NK-92 treated with Interleukin-12 subunit alpha and Interleukin-12 subunit beta, amount 100 ng/mL, for 24 hours (cell line): ENCODE measurements at places on chromosomes 3 and 15.

DNA sequence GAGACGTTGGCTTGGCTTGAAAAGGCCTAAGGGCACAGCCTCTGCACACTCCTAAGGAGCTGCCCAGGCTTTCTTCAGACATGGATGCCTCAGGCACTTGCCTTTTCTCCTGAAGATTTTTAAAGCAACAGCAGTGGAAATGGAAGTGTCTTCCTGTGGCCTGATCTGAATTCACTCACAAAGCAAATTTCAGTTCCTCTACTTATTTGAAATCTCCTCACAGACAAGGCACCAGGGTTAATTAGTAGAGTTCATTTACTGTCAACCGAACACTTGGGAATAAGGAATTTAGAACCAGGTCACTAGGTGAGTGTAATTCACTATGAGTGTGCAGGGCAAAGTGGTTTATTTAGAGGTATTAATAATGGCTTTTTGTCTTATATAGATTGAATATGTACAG, 27.2 kb upstream of the DAZL start:
- DNase-seq, result no peak

- DNase-seq, result no peak
These were observed 36.1 kb downstream of the CFAP44 start for GRCh38 chr3:113405180-113405579.

GRCh38 chr3:151093905-151094304, 8.4 kb downstream of the MED12L start:
- DNase-seq, result no peak

GRCh38 chr3:63679186-63679585, 26.7 kb downstream of the SNTN start:
- DNase-seq, result no peak

DNA sequence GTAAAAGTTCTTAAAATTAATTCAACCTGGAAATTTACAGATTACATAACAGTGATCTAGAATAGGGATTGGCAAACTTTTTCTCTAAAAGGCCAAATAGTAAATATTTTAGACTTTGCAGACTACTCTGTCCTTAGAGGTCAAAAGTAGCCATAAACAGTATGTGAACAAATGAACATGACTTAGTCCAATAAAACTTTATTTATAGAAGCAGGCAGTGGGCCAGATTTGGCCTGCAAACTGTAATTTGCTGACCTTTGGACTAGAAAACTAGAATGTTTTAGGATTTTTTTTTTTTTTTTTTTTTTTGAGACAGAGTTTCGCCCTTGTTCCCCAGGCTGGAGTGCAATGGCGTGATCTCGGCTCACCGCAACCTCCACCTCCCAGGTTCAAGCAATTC, 12.1 kb downstream of the SENP8 start:
- no peak for DNase-seq

GRCh38 chr15:79432345-79433275, 474 bp downstream of the MINAR1 start:
- DNase-seq, result no peak

DNA sequence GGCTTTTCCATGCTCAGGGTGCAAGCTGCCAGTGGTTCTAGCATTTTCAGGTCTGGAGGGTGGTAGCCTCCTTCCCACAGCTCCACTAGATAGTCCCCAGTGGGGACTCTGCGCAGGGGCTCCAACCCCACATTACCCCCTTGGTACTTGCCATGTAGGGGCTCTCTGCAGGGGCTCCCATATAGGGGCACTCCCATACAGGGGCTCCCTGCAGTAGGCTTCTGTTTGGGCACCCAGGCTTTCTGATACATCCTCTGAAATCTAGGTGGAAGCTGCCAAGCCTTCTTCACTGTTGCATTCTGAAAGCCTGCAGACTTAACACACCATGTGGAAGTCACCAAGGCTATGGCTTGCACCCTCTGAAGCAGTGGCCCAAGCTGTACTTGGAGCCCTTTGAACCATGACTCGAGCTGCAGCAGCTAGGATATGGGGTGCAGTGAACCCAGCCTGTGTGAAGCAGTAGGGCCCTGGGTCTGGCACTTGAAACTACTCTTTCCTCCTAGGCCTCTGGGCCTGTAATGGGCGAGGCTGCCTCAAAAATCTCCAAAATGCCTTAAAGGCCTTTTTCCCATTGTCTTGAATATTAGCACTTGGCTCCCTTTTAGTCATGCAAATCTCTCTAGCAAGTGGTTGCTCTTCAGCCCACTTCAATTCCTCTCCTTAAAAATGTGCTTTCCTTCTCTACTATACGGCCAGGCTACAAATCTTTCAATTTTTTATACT, 96.4 kb downstream of the TPRA1 start:
- DNase-seq, result no peak

DNA sequence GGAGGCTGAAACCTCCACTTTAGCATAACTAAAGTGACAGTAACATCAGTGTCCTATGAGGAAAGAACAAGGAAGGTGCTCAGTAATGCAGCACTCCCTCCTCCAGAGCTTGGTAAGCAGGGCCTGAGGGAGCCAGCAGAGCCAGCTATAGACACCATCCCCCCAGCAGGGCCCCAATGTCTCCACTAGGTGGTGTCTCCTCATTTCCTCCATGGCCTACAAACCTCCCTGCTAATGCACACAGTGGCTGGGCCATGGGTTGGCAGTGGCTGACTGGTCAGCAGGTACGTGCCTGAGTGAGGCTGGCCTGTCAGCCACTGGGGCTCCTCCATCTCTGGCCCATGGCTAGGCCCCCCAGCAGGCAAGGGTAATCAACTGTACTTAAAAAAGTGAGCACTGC, 13.6 kb downstream of the MRPS25 start:
- no peak for DNase-seq

GRCh38 chr15:85464471-85464870, 84.1 kb downstream of the AKAP13 start:
- no peak for DNase-seq

DNA sequence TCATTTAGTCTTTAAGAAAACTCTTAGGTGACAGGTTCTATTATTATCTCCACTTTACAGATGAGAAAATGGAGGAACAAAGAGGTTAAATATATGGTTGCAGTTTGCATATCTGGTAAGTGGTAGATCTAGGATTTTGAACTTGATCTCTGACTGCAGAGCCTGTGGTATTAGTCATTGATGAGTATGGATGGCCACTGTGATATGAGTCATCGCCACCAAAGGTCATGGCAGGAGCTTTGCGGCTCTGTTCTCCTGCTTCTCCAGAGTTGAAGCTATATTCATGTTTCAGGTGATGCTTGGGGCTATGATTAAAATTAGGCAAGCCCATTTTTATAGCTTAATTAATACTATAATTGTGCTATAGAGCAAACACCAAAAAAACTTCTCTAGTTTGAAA, 306.2 kb upstream of the DPPA4 start:
- no peak for DNase-seq

DNA sequence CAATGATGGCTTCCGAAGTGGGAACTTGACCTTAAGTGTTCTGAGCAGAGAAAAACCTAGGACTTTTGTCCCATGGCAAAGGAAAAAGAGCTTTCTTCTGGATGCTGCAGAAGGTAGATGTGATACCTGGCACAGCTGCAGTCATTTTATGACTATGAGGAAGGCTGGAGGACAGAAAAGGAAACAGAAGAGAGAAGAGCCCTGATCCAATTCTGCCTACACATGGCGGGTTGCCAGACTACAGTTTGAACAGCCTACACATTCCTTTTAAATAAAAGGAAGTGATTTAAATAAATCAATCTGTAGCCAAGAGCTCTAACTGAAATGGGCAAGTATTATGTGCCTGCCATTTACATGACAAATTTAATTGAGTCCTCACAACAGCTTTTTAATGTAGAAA, 43.6 kb upstream of the CHRNB4 start:
- DNase-seq, result no peak

GRCh38 chr3:112391648-112392047, 58.7 kb downstream of the CD200 start:
- no peak for DNase-seq

- DNase-seq, result no peak
These were observed 26.0 kb downstream of the FBLN2 start for GRCh38 chr3:13574798-13575451.

DNA sequence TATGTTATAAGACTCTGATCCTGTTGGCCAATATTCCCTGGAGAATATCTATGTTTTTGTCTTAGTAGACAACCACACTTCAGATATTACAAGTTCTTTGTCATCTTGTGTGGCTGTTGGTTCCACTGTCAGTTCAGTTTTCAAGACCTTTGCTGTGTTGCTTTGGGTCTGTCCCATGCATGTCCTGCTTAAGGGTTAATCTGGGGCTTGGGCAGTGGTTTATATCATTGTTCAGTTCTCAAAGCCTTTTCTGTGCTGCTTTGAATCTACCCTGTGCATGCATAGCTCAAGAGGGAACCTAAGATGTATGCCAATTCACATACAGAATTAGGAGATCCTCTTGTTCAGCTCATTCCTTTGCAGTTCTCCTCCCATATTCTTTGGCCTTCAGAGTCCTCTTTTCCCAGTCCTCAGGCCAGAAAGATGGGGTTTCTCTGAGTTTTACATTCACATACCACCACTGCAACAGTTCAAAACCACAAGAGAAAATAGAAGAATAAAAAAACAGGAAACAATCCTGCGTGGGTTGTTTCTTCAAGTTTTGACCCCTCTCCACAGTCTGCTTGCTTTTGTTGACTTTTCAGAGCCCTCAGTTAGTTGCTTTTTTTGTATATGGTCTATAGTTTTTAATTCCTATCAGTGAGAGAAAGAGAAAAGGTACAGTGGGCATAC, 21.6 kb downstream of the BUB1B start:
- no peak for DNase-seq

DNA sequence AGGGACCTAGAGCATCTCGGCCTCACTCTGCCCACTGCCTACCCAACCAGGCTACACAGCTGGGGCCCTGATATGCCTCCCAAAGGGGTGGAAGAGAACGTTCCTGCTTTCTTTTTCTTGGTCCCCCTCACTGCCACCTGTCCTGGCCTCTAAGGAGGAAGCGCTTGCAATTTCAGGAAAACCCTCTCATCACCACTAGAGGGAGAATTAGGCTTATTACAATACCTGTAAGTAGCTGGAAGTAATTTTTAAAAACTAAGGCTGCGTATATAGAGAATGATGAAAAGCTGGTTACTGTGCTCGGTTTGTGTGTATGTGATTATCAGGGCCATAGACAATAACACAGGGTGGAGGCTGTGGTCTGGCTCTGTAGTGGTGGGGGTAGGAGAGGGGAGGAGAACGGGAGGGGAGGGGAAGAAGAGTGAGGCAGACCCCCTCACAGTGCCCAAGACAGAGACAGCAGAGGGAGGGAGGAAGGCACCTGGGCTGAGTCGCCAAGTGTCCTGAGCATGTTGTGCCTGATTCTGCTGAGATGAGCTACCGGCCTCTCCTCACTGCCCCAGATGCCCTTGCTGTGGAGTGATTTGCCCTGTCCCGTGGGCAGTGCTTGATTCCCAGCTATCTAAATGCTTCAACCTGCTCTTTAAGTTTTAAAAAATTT, 3.3 kb downstream of the GABRG3 start:
- no peak for DNase-seq

GRCh38 chr3:194849166-194849875, 163.6 kb downstream of the FAM43A start:
- no peak for DNase-seq

DNA sequence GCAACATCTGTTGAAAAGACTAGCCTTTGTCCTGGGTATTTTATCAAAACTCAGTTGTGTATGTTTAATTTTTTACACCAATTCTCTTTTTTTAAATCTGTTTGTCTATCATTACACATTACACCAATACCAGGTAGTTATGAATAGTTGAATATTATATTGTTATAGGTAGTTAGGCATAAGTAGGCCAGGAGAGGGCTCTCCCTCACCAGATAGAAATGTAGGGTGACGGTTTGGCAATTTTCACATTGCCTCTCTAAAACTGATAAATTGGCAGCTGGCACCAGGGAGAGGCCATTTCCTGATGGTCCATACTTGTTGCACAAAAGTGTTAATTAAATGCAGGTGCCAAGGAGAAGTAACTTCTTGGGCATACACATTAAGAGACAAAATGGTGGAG, 483.1 kb upstream of the EPHA6 start:
- no peak for DNase-seq

DNA sequence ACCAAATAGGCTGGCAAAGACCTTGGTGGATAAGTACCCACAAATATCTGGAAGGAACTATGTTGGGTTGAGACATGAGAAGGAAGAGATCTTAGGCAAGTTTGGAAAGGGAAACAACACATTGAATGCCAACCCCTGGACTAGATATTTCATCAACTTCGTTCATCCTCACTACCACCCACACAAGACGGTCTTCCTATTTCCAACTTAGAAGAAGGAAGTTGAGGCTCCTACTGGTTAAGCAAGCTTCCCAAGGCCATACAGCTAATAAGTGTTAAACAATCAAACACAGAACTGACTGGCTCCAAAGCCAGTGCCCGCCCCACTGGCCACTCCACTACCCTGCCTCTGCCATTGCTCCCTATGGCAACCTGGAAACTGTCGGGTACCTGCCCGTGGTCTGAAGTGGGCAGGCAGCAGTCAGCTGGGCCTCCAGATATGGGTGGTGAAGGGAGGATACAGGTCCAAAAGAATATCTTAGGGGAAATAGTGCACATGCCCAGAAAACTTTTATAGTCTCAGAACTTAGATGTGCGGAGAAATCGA, 94.9 kb downstream of the LIPC start:
- no peak for DNase-seq

DNA sequence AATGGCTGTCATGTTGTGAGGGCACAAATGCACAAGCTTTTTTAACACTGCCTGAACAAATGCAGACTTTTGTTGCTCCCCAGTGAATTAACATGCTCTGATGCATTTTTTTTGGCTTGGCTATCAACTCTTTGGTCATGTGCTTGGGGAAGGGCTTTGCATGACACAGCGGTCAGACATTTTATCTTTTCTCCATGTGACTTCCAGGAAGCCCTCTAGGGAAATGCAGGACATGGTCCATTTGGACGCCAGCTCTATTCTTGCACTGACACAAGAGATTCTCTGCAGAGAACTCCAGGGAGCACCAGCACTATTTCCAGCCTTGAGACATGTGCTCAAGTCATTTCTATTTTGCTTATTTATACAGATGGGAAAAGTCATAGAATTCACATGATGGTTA, 46.2 kb downstream of the NEK11 start:
- DNase-seq, result no peak

DNA sequence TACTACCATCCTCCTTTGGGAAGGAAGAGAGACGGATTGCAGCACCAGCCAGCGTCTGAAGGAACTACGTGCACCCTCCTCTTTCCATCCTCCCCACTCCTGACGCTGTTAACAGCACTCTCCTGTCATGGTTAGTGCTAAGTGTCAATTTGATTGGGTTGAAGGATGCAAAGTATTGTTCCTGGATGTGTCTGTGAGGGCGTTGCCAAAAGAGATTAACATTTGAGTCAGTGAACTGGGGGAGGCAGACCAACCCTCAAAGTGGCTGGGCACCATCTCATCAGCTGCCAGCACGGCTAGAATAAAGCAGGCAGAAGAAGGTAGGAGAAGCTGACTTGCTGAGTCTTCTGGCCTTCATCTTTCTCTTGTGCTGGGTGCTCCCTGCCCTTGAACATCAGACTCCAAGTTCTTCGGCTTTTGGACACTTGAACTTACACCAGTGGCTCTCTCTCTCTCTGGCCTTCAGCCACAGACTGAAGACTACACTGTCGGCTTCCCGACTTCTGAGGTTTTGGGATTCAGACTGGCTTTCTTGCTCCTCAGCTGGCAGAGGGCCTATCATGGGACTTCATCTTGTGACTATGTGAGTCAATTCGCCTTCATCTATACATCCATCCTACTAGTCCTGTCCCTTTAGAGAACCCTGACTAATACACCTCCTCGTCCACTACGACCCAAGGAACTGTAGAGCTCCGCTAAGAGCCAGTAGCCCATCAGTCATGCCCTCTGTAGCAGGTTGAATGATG, 128.2 kb upstream of the HES1 start:
- DNase-seq, result no peak

- DNase-seq, result no peak
These were observed 19.8 kb downstream of the TRPM1 start for GRCh38 chr15:31081588-31082250.
